Left lobe of liver (tissue), 2 donors: ENCODE measurements at places on chromosomes 4 and X. TPM values are rescaled to one million over a fixed set of nuclear protein-coding genes. Genes with fewer than 3 reads are reported as not detected.

GRCh38 chr4:156547439-156547838 lies 424.2 kb downstream of the PDGFC start:
- no peak for DNase-seq

GRCh38 chr4:148248824-148249223 lies 193.4 kb downstream of the NR3C2 start:
- DNase-seq: no peak

- DNase-seq: no peak
These were observed 137.7 kb upstream of the FAT1 start for GRCh38 chr4:186861317-186861716.

SAGE1 gene
- total RNA-seq: not detected

GRCh38 chr4:3322059-3322550 lies 29.3 kb downstream of the RGS12 start:
- DNase-seq: no peak

STEEP1 gene
- 6.8 TPM for total RNA-seq

DNA sequence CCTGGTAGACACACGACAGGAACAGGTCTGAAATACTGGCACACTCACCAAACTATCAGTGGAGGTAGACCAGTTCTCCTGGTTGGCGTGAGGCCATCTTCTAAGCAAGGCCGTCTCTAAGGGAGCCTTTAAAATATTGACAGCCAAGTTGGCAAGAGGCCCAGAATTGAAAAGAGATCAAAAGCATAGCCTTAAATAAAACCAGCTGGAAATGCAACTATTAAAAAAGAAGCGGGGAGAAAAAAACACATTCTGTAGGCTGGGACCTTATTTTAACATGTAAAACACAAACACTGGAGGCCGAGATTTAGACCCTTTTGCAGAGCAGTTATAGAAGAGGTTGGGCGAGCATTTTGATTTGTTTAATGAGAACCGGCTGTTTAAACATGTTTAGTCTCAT lies 233.0 kb upstream of the CLNK start:
- DNase-seq: peak; percentile 53

DNA sequence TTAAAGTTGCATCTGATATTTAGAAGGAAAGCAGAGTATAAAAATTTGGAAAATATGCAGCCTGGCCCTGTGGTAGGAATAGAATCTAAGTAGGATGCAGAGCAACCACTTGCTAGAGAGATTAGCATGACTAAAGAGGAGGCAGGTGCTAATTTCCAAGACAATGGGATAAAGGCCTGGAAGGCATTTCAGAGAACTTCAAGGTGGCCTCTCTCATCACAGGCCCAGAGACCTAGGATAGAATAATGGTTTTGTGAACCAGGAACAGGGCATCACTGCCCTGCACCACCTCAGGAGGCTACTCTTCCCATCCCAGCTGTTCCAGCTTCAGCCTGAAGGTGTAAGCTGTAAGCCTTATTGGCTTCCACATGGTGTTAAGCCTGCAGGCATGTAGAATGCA lies 621.7 kb upstream of the HS3ST1 start:
- DNase-seq: no peak

ERCC6L gene
- total RNA-seq: 0.08 TPM

- DNase-seq: no peak
These were observed 1.8 kb downstream of the LNX1 start for GRCh38 chr4:53589511-53589910.

ANTXR2 gene
- 31.9 TPM for total RNA-seq

GRCh38 chr4:143346206-143346605 lies 9.5 kb downstream of the GAB1 start:
- DNase-seq: no peak

GRCh38 chr4:187606581-187606980 lies 389.0 kb upstream of the ZFP42 start:
- no peak for DNase-seq

GRCh38 chr4:49217492-49217891 lies 231.4 kb downstream of the CWH43 start:
- no peak for DNase-seq

DNA sequence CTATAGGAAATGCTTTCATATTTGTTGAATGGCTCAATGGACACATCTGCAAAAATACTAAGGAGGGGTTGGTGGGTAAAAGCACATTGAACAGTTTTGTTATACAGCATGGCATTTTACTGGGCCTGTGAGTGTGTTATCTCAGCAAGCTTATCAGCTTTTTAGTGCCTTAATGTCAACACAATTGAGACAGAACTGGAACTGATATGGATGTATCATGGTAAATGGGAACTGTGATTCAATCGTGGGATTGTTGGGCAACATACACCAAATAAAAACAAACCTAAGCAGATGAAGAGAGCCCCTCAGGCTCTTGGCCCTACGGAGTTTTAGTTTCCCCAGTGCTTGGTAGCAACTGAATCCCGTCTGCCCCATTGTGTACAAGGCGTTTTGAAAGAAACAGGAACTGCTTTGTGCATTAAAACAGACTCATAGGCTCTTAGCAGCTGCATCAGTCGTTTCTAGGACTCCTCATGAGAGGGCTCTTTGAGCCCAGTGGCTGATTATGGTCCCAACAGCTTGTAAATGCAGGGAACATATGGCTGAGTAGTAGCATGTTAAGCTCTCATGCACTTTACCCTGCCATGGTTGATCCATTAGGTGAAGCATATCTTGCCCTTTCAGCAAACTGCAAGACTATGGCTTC lies 7.3 kb downstream of the GPR119 start:
- no peak for DNase-seq

DNA sequence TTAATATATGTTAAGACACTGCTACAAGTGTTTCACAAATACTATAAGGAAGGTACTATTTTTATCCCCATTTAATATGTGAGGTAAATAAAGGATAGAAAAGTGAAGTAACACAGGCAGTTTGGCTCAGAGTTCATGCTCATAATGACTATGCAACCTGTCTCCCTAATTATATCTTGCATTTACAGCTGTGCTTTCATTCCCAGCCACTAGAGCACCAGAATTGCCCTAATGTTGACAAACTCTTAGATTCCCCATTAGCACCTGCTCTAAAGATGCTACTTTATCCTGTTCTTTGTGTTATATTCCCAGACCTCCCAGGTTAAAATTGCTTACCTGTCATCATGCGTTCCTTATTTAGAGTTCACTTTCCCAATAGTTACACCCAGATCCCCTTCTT lies 833.6 kb downstream of the CCSER1 start:
- no peak for DNase-seq

GRCh38 chr4:39620551-39621313 lies 17.9 kb downstream of the SMIM14 start:
- DNase-seq: no peak

GRCh38 chr4:24729119-24729730 lies 66.1 kb upstream of the SOD3 start:
- DNase-seq: no peak

TACR3 gene
- not detected for total RNA-seq

DNA sequence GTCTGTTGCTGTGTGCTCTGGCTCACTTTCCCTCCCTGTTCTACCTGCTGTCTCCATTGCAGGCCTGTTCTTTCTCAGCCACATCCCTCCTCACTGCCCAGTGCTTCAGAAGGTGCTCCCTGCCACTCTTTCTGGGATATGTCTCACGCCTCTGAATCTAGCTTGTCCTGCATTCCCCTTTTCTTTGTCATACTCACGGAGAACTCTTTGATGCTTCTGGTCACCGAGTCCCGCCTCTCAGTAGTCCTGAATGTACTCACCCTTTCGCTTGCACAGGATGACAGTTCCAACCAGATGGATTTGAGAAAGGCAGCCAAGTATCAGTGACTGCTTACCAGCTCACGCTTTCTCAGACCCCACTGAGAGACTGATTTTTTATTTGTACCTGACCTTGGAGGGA lies 65.2 kb upstream of the TLR2 start:
- DNase-seq: no peak

CXCR3 gene
- 0.13 TPM for total RNA-seq

DNA sequence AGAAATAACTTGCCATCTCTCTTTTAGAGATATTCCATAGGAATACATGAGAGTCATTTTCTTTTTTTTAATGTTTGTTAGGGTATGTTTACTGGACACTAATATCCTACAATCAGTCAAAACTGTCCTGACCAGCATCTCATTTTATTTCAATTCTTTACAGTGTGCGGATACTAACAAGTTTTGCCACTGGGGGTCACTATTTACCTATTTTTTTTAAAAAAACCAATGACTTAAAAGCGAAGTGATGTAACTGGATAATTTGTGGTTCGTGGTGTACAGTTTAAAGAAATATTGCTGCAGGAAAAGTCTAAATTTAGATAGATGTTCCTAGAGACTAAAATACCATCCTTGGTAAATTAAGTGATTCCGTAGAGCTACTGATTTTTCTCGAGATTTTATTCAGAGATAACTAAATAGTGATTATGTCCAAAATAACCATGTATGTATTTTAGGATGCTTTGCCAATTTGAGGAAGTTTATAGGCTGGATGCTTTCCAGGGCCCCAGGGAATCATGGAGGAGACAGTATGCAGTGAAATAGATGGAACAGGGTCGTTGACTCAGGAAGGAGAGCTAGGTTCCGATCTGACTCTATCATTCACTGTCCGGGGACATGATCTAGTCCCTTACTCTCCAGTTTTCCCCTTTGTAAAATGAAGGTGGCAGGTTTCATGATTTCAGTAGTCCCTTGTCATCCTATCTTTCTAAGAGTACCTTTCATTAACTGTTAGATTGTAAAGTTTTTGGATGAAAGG lies 34.0 kb upstream of the GNPDA2 start:
- no peak for DNase-seq

- no peak for DNase-seq
These were observed 677.3 kb downstream of the FSTL5 start for GRCh38 chr4:161486461-161486860.

DNA sequence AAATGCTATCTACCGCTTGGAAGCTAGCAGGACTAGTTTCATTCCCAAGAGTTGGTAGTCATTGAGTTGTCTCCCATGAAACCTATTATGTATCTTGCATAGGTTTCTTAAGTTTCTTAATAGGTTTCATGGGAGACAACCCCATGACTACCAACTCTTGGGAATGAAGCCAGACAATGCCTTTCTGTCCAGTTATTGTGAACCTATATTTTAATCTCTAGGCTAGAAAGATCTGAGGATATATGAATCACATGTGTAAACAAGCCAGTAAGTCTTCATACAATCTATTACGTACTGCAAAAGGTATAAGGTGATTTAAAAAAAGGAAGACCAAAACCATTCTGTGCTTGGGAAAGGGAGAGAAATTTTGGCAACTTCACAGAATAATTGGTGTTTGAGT lies 162.6 kb downstream of the INPP4B start:
- DNase-seq: no peak

FAT4 gene
- 3.9 TPM for total RNA-seq

- DNase-seq: no peak
These were observed 217.0 kb downstream of the RAB28 start for GRCh38 chr4:13267091-13267490.

GRCh38 chrX:38669428-38669827 lies 108.1 kb downstream of the TSPAN7 start:
- peak; percentile 50 for DNase-seq

- no peak for DNase-seq
These were observed 23.8 kb downstream of the ARHGAP10 start for GRCh38 chr4:147755561-147756295.

GRCh38 chrX:20463296-20464075 lies 196.8 kb upstream of the RPS6KA3 start:
- DNase-seq: no peak

DNA sequence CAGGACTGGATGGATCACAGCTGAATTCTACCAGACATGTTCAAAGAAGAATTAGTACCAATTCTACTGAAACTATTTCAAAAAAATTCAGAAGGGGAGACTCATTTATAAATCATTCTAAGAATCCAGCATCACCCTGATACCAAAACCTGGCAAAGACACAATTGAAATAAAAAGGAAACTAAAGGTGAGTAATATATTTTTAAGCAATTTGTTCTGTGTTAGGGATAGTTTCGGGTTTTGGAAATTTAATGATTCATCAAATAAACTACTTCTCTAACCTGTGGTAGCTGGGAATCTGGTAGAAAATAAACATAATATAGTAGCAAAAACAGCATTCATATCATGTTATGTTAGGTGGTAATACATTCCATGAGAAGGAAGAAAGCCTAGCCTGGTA lies 662.2 kb upstream of the BOD1L1 start:
- DNase-seq: no peak

DNA sequence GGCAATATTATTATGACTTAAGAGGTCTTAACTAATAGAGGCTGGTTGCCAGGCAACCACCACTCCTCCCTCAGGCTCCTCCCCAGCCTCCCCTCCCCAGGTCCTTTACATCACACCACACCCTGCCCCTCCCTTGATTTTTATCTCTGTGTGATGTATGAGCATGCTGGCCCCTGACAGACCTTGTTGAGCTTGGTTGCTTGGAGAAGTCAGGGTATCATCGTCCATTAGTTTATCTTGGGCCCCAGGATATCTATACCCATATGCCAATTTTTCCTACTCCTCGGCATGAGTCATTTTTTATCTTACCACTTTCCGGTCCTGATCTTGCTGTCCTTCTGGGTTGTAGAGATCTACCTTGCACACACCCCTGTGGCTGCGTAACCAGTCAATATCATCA lies 2.5 kb downstream of the AKAP4 start:
- DNase-seq: no peak

TBX22 gene
- total RNA-seq: not detected
